ENCODE measurements at places on chromosomes 13 and 19.
A peak's percentile ranks its signal among the peaks of the same experiment; 100 is the strongest.

DNA sequence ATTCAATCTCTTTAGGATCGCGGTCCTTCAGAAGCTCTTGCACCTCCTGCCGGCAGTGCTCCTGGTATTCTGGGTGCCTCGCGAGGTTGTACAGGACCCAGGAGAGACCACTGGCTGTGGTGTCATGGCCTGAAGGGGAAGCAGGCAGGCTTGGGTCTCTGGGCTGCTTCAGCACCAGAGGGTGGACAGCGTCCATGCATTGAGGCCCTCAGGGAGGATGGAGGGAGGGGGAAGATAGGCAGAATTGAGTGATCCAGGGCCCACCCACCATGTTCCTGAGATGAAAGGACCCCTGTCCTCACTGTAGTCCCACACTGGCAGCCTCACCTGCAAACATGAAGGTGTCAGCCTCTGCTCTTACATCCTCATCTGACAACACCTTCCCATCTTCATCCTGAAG is 17.9 kb upstream of the OR10H5 start:
- DNase-seq = peak; percentile 23

- DNase-seq = no peak
Measured at GRCh38 chr19:43656436-43656835, 13.5 kb downstream of the PLAUR start.

GRCh38 chr19:30073152-30074000 is 131.3 kb downstream of the URI1 start:
- no peak for DNase-seq

DNA sequence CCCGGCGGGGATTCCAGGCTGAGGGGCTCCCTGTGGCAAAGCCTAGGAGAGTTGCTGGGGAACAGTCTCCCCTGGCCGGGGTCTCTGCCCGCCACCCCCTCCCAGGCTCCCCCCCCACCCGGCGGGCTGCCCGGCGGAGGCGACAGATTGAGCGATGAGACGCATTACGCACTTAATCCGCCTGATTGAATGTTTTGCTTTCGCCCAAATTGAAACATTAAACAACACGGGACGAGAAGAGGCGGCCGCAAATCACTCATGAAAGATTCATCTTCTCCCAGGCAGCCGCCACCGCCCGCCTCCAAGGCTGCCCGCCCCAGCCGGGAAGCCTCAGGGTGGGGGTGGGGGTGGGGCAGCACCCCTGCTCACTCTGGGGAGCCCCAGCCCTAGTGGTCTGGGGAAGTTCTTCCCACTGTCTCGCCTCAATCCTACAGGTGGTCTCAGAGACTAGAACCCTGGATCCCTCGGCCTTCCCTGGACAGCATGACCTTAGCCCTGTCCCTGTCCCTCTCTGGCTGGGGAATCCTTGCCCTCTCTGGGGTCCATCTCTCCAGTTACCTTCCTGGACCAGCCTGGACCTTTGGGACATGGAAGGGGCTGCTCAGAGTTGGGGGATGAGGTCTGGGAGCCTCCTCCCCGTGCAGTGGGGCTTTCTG is 7.6 kb upstream of the ERFL start:
- no peak for DNase-seq

GRCh38 chr13:114049626-114050101 is 75.8 kb upstream of the C13orf46 start:
- no peak for DNase-seq

- no peak for DNase-seq
Measured at GRCh38 chr19:32646556-32646955, 28.4 kb downstream of the ANKRD27 start.

GRCh38 chr19:13060964-13061927 is 41.4 kb downstream of the LYL1 start:
- DNase-seq = peak; percentile 89

- DNase-seq = no peak
Measured at GRCh38 chr13:27034678-27035111, 136.9 kb downstream of the USP12 start.

DNA sequence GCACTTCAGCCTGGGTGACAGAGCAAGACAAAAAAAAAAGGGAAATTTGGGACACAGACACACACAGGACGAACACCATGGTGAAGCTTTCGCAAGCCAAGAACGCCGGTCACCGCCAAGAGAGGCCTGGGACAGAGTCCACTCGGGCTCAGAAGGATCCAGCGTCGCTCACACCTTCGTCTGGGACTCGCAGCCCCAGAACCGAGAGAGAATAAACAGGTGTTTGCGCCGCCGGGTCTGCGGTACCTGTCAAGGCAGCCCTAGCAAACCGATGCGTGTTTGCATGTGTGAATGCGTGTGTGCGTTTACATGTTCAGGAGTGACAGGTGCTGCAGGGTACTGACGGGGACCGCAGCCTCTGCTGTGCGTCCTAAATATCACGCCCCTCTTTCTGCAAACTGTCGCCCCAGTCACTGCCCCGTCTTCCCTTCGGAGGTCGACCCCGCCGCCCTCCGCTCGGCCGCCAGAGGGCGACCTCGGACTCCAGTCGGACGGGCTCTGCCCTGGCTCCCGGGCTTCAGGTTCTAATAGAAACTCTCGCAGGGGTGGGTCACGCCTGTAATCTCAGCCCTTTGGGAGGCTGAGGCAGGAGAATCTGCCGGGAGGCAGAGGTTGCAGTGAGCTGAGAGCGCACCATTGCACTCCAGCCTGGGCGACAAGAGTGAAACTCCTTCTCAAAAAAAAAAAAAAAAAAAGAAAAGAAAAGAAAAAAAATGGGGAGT is 11.8 kb upstream of the CSNK1G2 start:
- peak; percentile 67 for DNase-seq

DNA sequence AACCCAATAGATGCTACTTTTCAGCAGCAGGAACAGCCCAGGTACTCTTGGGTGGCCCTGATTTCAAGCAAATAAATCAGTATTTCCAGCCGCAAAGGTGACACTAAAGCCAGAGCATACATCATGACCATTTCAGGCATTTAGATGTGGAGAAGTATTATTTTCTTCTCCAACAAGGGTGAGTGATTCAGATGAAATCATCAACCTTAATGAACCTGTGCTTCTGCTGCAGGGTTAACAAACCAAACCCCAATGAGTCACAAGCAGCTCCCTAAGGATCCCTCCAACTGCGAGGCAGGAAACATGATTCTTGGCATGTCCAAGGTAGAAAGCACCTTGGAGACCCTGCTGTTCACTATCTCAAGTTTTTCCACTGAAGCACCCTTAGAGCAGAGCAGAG is 32.7 kb downstream of the MBNL2 start:
- no peak for DNase-seq

- DNase-seq = no peak
Measured at GRCh38 chr13:45994752-45995151, 57.8 kb downstream of the ZC3H13 start.

DNA sequence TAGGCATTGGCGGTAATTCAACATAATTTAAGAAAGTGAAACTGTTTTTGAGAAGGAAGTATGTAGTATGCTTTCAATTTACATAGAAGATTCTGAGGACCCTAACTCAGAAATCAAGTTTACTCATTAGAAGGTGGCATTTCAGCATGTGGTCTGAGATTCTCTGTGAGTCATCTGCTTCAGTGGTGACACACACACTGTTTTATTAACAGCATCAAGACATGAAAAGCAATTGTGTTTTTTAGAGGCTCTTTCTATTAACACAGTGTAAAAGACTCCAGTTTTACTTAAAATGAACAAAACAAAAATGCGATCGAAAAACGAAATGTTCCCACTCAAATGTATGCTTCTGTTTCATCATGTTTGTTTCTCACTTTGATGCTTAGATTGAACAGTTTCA is 802.1 kb upstream of the SLITRK6 start:
- DNase-seq = no peak

GRCh38 chr19:11580116-11580515 is 2.7 kb upstream of the ACP5 start:
- no peak for DNase-seq

DNA sequence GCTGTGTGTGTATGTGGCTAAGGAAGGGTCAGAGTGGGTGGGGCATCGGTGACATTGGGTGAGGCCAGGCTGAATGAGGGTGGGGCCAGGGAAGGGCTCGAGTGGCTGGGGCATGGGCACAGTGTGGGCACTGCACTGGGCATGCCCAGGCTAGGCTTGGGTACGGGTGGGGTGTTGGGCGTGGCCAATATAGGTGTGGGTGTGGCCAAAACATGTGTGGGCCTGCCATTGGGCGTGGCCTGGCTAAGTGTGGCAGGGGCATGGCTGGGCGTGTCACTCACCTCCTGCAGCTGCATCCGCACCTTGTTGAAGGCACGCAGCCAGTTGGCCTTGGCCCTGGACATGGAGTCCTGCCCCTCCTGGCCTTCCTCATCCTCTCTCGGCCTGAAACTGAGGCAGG is 33.2 kb downstream of the UNC13A start:
- no peak for DNase-seq

DNA sequence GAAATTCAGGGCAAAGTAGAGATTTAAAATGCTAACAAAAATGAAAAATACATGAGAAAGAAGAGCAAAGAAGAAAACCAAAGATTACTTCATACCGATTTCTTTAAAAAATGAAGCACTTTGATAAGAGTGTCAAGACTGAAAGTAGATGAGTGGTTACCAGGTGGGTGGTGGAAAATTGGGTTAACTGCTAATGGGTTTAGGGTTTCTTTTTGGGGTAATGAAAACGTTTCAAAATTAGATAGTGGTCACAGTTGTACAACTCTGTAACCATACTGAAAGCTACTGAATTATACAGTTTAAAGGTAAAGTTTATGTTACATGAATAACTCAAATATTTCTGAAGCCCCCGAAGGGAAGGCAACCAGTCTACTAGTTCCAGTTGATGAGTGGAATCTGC is 179.4 kb downstream of the NDFIP2 start:
- no peak for DNase-seq

DNA sequence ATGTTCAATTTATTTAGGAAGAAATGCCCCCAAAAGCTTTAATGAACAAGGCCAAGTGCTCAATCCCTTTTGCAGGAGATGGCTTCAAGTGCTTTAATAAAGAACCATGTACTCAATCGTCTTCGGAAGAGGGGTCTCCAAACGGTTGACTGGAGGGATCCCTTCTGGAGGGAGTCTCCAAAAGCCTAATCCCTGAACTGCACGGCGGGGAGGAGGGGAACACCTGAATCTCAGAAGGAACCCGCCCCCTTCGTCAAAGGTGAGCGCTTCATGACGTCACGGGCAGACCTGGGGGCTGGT is 505 bp downstream of the PAF1 start:
- DNase-seq = no peak

GRCh38 chr19:17755977-17756670 is 4.8 kb downstream of the FCHO1 start:
- peak; percentile 49 for DNase-seq

DNA sequence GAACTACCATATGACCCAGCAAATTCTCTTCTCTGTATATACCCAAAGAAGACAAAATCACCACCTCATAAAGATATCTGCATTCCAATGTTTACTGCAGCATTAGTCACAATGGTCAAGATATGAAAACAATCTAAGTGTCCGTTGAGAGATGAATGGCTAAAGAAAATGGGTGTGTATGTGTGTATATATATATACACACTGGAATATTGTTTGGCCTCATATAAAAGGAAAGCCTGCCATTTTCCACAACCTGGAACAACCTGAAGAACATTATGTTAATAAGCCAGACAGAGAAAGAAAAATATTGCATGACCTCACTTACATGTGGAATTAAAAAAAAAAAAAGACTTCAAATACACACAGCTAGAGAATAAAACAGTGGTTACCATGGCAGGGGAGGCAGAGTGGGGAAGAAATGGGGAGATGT is 29.5 kb upstream of the RBM26 start:
- DNase-seq = no peak

DNA sequence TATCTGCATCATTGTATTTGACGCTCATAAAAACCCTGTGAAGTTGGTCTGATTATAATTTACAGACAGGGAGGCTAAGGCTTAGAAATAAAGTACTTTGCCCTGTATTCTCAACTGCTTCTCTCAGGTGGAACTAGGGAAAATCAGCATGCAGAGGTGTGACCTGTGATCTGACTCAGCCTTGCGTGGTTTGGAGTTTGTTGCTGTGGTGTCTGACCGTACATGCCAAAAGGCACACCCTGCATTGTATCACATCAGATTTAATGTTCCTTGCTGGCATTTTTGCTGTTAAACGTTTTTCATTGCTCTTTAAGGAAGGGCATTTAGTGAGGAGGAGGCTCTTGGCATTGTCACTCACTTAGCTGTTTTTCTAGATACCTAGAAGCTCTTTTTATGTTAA is 58.8 kb upstream of the C1QTNF9B start:
- no peak for DNase-seq

GRCh38 chr19:1396019-1396767 is 5.1 kb downstream of the GAMT start:
- DNase-seq = no peak

DNA sequence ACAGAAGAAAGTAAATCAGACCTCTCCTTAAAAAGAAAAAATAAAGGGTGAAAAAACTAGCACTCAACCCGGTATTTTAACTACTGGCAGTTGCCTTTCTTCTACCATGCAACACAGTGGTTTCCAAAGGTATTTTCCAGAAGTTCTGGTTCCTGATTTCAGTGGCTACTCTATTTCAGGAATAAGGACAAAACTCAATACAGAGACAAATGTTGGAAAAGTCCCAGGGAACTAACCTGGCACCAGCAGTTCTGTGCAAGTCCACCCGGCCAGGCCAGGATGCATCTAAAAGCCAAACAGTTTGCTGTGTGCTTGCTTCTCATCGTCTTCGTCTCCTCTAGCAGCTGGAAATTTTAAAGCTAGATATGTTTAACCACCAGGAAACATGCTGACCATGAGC is 52.5 kb downstream of the FOXO1 start:
- DNase-seq = no peak

- DNase-seq = no peak
Measured at GRCh38 chr13:39250440-39250839, 212.2 kb downstream of the NHLRC3 start.

- DNase-seq = no peak
Measured at GRCh38 chr19:1062387-1063029, 4.5 kb upstream of the ARHGAP45 start.

DNA sequence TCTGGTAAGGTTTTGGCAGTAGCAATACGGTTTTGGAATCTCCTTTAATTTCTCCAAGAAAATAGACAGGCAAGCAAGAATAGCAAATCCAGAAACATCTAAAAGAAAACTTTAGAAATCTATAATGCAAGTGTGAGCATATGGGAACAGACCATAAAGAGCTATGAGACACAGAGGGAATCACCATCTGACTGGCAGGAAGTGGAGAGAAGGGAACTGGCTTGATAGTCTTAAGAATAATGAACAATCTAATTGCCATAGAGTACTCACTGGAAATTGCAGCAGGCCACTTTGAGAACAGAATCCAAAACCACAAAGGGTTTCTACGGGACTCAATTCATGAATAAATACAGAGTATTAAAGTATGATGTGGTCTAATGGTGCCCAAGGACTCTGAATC is 39.6 kb upstream of the MIR17HG start:
- DNase-seq = no peak

- DNase-seq = peak; percentile 19
Measured at GRCh38 chr19:42284591-42285341, 15.7 kb downstream of the CIC start.

- no peak for DNase-seq
Measured at GRCh38 chr13:44337581-44337980, 36.0 kb upstream of the SERP2 start.
